T-helper 17 cell (primary cell): ENCODE measurements at places on chromosomes 5 and 9.
A peak's percentile ranks its signal among the peaks of the same experiment; 100 is the strongest.

- DNase-seq: no peak
Observed at GRCh38 chr5:15013654-15014463, 142.3 kb upstream of the ANKH start.

DNA sequence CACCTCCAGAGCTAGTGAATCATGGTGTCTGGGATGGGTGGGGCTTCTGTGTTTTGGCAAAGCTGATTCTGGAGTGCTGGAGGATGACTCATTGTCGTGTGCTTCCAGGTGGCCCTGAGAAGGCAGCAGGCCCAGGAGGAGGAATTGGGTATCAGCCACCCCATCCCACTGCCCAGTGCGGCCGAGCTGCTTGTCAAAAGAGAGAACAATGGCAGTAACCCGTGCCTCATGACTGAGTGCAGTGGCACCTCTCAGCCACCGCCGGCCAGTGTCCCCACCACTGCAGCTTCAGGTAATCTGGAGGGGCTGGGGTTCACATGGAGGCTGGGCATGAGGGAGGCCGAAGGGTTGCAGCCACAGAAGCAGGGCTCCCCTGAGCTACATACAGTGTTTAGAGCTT is 5.4 kb downstream of the DMRT1 start:
- no peak for DNase-seq

DNA sequence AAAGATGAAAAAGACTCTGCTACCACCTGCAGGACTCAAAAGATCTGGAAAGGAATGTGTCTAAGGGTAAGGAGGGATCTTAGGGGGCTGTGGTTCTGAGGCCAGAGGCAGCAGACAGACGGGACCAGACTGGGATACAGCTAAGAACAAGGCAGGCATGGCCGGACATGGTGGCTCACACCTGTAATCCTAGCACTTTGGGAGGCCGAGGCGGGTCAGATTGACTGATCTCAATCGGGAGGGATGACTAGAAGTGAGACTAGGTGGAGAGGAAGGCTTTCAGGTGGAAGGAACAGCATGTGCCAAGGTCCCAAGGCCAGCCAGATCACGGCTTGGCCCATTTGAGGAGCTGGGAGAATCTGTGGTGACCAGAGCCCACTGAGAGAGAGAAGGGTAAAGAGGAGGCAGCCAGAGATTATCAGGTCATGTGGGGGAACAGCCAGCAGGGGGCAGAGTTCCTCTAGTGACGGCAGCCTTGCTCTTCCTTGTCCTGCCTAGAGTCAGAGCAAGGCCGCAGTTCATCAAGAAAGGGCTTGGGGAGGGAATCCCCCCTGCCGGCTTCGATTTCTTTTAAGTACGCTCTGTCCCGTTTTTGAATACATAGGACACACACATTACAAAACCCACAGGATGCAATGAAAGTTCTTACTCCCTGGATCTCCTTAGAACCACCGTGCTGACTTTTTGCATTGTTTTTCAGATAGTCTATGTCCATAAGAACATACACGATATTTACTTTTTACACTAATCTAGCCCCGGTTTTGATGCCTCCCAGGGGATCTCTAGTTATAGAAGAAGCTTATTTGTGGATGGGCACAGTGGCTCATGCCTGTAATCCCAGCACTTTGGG is 2.6 kb upstream of the OLFML2A start:
- peak; percentile 69 for DNase-seq

DNA sequence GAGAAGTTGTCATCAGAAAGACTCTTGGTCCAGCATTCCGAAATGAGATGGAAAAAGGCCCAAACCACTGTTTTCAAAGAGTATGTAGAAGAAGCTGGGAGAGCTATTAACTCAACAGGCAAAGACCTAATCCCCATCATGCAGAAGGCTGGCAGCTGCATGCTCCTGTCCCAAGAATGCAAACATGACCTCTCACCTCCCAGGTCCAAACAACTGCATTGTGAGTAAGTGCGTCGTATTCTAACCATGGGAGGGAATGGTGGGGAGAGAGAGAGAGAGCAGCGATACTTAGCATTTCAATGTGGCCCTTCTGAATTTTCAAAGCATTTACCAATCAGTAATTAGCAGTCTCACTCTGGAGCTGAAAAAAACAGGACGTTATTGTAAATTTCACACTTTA is 27.6 kb downstream of the TRPC7 start:
- no peak for DNase-seq

DNA sequence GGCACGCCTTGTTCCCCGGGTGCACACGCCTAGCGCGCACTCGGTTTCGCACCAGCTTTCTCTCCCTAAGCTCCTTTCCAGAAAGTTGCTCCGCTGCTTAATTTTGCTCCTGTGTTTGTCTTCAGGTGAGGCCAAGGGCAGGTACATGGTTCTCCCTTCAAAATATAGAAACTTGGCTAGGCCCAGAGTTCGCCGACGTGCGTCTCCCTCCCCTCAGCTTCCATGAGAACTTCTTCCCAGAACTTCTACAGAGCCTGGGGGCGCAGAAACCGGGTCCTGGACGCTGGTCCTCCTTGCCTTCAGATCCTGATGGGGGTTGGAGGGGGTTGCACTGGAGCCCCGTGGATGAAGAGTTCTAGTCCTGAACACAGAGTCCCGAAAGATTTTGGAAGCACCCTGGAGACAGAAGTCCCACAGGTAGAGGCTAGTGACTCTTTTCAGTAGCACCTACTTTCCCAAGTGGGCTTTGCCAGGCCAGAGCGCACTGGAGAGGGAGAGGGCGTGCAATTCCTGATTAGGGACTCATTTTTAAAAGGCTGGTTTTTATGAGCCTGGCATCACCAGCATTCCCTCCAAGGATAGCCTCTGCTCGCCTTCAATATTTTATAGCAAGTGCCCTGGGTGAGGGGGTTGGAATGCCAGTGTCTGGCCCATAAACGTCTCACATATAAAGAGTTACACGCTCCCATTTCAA is 128.4 kb downstream of the TMEM174 start:
- no peak for DNase-seq
